Caudate nucleus (tissue), 63 donors: ENCODE measurements at places on chromosomes 4 and X.
A peak's percentile ranks its signal among the peaks of the same experiment; 100 is the strongest.

GRCh38 chrX:135170877-135171519, at the start of gene CT55:
Gene CT55, minus strand, starts transcription at chrX:135171398. Its CDS starts 227 bp downstream, at chrX:135171171.
- no peak for DNase-seq

DNA sequence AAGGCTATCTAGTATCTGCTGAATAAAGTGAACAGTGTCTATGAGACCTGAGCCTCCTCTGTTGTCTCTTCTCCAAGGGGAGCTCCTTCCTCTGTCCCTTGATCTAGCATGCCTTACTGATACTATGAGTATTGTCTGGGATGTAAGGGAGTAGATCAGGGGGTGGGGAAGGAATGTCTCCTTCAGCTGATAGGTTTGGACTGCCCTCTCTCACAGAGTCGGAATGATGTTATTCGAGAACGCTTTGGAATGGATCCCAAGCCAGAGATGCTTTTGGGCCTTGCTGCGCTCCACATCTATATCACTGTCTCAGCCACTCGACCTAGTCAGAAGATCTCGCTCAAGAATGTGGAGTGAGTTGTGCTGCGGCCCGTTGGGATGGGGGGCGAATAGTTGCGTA, 68.3 kb upstream of the PRPS1 start:
- no peak for DNase-seq

DNA sequence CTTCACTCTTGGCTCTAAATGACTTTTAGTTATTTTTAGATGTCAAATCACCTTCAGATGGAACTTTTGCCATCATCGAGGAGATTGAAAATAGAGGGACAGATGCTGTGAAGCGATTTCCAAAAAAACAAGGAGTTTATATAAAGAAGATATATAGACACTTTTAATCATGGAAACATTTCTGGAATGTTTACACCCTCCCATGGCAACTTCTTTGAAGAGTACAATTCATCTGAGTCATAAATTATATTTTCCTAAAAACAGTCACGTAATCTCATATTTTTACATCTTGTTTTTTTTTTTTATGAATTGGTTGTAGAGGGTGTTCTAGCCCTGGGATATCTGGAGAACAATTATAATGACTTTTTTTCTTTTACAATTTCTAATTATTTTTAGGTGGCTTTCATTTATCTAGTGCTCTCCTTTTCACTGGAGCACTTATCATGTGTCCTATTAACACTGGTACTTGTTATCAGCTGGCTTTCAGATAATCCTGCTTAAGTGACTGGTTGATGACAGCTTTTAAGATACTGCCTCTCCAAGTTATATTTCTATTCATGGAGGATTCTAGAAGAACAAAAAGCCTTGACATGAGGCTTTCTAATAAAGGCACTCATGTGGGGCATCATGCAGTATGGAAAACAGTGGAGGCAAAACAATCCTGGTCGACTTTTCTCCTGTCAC, 24.9 kb downstream of the PCDH7 start:
- DNase-seq, result no peak

- no peak for DNase-seq
Measured at GRCh38 chrX:21735038-21735767, 22.7 kb downstream of the SMPX start.

- DNase-seq, result no peak
Measured at GRCh38 chr4:127214016-127214415, 418.7 kb upstream of the INTU start.

- no peak for DNase-seq
Measured at GRCh38 chrX:111372086-111372485, 39.9 kb downstream of the DCX start.

DNA sequence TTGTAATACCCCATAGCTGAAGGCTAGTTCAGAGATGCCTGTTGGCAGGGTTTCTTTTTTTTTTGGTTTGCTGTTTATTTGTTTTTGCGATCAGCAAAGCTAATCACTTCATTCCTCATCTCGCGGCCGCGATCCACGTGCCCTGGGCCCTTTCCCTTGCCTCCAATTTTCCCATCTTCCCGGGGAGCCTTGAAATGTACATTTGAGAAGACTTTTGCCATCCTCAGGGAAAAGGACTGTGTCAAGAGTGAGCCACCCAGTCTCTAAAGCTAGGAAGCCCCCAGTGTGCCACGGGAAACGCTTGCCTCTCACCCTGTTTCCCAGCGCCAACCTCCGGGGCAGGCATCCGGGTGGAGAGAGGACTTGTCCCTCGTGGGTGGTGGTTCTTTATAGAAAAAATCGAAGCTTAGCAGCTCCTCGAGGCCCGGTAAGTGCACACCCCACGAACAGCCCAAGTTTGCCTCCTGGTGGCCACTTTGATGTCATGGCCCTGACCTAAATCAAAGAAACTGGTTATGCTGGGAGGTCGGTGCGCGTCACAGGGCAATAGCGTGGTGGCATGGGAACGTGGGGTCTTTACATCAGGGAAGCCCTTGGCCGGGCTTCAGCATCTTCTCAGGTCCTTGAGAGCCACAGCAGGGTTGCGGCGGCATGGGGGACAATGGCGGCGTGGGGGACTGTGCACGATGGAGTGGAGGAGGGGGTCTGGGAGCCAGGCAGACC, 42.0 kb downstream of the MAP7D3 start:
- DNase-seq, result no peak

GRCh38 chrX:46587158-46587557, 13.6 kb downstream of the CHST7 start:
- no peak for DNase-seq

- DNase-seq, result no peak
Measured at GRCh38 chr4:73701116-73701515, 39.3 kb upstream of the CXCL8 start.

- DNase-seq, result peak; percentile 39
Measured at GRCh38 chr4:6229095-6229494, 28.7 kb upstream of the JAKMIP1 start.

DNA sequence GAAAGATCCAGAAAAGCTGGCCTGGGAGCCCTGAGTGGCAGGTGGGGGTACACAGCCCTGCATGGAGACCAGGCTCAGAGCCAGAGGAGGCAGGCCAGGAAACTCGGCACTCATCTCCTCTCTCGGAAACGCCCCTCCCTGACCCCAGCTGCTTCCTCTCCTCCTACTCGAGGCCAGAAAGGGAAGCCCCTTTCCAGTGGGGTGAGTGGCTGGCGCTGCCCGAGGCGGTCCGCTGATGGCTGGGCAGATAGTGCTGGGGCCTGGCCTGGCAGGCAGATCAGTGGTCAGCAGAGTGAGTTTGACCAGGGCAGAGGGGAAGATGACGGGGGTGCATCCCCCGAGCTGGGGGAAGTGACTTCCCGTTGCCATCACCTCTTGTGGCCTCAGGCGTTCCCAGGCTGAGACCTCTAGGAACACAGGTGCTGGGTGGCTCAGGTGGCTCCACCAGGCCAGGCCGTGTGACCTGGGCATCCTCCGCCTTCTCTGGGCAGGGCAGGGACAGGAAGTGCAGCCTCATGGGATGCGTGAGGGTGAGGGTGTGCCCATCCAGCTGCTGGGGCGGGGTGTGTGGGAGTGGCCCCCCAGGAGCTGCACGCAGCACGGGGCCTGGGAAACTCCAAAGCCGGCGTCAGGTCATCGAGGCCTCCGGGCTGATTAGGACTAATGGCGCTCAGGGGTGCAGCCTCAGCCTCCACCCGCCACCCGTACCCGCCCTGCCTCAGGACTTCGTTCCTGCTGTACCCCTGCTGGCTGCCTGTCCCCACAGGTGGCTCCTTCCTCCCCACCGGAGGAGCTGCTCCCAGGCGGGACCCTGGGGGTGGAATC, 5.7 kb downstream of the SH3BP2 start:
- DNase-seq, result peak; percentile 41

GRCh38 chr4:112517911-112518310, 1.9 kb upstream of the NEUROG2 start:
- DNase-seq, result no peak

DNA sequence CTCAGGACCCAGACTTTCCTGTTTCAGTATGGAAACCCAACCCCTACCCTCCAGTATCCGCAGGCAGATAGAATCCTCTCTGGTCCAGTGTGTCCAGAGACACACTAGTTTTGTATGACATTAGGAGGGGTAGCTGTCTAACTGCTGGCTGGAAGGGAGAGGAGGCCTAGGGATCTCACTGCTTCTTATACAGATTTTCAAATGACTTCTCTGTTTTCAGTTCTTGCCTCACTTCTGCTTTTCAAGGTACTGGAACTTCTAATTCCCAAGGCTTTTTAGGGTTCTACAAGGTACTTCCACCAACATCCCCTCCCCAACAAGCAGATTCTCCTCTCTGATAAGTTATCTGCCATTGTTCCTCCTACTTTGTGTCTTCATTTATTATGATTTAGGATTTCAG, 6.1 kb downstream of the SGCB start:
- DNase-seq, result no peak

GRCh38 chr4:126056116-126056650, 741.4 kb downstream of the FAT4 start:
- DNase-seq, result no peak

- DNase-seq, result peak; percentile 12
Measured at GRCh38 chrX:47384502-47384901, 14.1 kb downstream of the ZNF157 start.

- DNase-seq, result no peak
Measured at GRCh38 chr4:38011511-38012162, 51.4 kb downstream of the PTTG2 start.

DNA sequence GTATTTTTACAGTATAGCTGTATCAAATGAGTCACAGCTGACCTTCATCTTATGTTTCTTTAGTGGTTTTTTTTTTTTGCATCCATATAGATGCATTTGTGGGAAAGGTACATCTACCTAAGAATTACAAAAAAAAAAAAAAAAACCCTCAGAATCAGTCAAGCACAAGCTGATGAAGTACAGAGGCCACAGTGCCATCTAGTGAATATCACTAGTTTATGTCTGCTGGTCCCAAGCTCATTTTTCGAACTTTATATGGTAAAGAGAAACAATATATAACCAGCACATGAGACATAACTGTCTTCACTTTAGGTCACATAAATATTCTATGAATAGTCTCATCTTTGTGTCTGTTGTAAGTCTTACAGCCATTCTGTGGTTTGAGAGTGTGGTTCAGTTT, 220.1 kb downstream of the DLG3 start:
- DNase-seq, result no peak

- no peak for DNase-seq
Measured at GRCh38 chr4:128475597-128475996, 188.0 kb upstream of the PGRMC2 start.

GRCh38 chrX:3567686-3568085, 145.8 kb downstream of the PRKX start:
- no peak for DNase-seq

DNA sequence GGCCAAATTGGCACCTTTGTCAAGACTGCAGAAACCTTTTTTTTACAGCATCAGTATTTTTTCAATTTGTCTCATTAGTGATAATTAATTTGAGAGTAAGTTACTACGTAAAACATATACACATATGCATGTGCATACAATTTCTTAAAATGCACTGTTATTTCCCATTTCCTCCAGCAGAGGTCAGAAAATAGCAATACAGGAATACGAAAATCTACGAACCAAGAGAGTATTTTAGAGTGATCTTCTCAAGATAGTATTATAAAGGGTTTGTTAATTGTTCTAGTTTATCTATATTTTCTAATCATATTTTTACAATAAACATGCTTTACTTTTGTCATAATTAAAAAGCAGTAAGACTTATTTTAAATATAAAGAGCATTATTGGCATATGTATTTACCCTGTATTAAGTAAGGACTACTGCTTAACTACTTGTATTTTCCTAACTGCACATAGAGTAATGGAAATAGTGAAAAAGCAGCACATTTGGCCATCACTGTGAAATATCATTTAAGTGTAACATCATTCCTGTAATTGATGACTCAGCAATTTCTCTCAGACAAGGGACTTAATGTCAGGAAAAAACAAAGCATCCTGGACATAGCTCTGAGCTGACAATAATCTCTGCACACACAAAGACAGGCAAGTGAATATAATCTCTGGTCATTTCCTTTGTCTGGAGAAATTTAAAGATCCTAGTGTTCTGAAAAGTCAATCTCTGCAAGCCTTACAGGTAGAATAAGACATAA, 45.6 kb downstream of the MAOB start:
- DNase-seq, result no peak

- DNase-seq, result peak; percentile 6
Measured at GRCh38 chrX:154046031-154046781, 26.5 kb upstream of the IRAK1 start.

DNA sequence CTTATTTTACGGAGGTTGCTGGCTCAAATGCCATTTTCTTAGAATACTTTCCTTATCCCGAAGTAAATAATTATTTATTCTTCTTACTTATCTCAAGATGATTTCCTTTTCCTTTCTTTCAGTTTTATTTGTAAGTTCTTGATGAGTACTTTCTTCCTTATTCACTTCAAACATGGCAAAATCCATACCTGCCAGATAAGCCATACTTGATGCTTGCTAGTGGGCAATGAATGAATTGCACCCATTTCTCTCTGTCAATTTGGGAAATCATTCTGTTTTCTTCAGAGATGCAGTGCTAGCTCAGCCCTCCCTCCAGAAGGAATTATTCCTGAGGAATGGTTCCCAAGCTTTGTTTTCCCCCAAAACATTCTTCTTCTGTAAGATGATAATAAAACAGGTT, 598.3 kb downstream of the SPRY1 start:
- no peak for DNase-seq

- no peak for DNase-seq
Measured at GRCh38 chr4:43842594-43842993, 606.0 kb downstream of the KCTD8 start.

GRCh38 chr4:164802301-164802901, 48.5 kb downstream of the SMIM31 start:
- DNase-seq, result no peak

- DNase-seq, result no peak
Measured at GRCh38 chr4:164485136-164485535, 268.8 kb upstream of the SMIM31 start.

DNA sequence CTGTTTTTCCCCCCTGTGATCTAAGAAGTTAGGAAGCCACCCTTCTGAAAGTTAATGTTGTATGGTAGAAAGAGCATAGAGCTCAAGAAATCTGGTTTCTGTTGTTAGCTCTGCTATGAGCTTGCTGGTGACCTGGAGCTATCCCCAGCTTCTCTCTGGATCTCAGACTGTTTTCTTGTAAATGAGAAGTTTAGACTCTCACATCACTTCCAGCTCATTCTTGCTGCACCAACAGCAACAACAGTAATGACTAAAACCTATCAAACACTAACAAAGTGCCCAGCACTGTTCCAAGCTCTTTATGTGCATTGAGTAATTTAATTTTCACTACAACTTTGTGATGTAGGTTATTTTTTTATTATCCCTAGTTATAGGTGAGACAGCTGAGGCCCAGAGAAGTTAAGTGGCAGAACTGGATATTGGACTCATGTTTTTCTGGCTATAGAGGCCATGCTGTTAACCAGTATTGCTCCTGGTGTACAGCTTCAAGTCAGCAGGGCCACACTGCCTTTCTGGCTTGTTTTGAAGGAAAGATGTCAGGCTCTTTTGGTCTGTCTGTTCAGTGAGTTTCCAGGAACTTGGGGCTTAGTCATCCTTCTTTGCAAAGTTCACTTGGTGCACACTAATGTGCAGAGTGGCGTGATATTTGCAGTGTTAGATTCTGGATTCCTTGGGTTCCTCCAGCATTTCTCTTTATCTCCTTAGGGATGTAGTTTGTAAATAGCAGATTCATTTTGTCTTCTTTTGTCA, 27.8 kb upstream of the TMEM164 start:
- DNase-seq, result no peak

GRCh38 chr4:62510228-62510627, 1310.1 kb downstream of the ADGRL3 start:
- DNase-seq, result no peak
